ENCODE measurements at places on chromosomes 2 and 18.

GRCh38 chr2:60735496-60736250 is 20.4 kb upstream of the PAPOLG start:
- no peak for DNase-seq

- no peak for DNase-seq
These were observed 2.4 kb downstream of the MYL12B start for GRCh38 chr18:3264362-3264761.

DNA sequence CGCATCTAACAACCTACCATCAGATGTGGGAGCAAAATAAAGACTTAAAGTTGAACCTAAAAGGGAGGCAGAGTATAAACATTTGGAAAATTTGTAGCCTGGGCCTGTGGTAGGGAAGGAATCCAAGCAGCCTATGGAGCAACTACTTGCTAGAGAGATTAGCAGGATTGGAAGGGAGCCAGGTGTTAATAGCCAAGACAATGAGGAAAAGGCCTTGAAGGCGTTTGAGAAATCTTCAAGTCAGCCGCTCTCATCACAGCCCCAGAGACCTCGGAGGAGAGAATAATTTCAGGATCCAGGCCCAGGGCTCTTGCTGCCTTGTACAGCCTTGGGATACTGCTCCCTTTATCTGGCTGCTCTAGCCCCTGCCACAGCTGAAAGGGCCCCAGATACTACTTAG is 219.7 kb downstream of the THSD7B start:
- no peak for DNase-seq

DNA sequence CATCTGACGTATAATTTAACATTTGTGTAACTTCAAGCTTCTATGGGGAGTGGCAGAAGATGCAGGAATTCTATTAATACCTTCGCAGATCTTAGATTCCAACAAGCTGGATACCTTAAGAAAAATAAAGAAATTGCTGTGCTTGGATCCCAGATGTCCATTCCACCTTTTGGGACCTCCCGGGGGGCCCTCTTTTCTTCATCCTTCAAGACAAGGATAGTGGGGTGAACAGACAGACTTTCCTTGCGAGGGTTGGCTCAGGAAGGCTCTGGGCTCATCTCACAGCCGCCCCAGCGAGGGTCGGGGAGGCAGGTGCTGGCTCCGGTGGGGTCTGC is 509 bp upstream of the RNF144A start:
- DNase-seq, result no peak

DNA sequence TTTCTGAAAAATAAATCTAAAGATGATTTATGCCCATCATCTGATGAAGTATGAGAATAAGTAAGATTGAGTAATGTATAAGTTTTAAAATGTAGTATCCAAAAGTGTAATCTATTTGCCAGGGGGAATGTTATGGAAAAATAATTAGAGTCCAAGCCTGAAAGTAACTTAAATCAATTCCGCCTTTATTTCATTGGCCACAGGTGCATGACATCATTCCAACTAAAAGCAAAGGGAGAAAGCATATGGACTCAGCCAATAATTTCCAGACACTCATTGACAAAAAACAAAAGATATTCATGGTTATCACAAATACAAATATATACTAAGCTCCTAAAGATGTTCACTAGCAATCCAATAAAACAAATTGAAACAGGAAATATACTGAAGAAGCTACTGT is 752.6 kb upstream of the TMEFF2 start:
- DNase-seq, result no peak

DNA sequence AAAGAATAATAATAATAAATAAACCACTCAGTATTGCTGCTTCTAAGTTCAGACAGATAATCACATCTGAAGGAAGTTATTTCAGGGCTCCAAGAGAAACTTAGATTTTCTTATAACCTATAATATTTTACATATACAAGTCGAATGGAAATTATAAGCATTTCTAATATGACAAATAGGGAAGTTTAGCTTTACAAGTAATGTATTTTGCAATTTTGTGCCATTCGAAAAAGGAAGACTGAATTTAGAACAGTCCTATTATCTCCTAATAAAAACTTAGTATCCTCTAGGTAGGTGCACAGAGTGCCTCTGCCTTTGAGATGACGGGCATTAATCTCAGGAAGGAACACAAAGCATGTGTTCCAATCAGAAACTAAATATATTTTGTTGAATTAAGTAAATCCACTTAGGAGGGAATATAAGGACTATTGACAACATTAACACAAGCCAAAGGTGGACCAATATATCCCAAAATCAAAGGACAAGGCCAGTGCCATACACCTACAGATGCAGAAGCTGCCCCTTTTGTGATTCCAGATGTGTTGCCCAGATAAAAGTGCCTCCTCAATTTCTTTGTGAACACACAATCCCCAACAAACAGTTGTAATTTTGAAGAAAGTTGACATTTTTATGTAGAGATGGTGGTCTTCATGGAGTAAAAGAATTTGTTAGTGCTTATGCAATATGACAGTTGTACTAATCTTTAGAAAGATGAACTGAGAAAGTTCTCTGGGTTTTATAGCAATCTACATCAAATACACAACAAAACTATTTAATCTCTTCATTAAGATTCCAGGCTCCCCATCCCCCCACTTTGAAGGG is 36.6 kb downstream of the PTCD3 start:
- no peak for DNase-seq

All from AG04449 (cell line).